Muscle of leg (tissue), 16 donors: ENCODE measurements at places on chromosomes 6 and 20.

DNA sequence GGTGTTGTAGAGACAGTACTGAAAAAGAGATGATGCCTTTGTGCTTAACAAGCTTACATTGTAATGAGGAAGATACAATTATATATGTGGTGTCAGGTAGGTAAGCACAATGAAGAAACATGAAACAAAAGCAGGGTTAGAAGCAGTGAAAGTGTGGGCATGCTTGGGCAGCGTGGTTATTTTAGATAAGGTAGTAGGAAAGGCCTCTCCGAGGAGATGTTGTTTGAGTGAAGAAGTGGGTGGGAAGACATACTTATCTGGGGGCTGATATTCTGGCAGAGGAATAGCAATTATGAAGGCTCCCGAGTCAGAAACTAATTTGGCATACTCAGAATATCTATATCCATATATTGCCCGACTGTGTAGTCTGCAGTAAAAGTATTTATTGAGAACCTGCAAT is 4.7 kb downstream of the CDKAL1 start:
- DNase-seq: no peak

- DNase-seq: no peak
Measured at GRCh38 chr6:85747093-85747492, 104.4 kb upstream of the SYNCRIP start.

GRCh38 chr6:679282-679681 is 13.7 kb downstream of the EXOC2 start:
- no peak for DNase-seq

DNA sequence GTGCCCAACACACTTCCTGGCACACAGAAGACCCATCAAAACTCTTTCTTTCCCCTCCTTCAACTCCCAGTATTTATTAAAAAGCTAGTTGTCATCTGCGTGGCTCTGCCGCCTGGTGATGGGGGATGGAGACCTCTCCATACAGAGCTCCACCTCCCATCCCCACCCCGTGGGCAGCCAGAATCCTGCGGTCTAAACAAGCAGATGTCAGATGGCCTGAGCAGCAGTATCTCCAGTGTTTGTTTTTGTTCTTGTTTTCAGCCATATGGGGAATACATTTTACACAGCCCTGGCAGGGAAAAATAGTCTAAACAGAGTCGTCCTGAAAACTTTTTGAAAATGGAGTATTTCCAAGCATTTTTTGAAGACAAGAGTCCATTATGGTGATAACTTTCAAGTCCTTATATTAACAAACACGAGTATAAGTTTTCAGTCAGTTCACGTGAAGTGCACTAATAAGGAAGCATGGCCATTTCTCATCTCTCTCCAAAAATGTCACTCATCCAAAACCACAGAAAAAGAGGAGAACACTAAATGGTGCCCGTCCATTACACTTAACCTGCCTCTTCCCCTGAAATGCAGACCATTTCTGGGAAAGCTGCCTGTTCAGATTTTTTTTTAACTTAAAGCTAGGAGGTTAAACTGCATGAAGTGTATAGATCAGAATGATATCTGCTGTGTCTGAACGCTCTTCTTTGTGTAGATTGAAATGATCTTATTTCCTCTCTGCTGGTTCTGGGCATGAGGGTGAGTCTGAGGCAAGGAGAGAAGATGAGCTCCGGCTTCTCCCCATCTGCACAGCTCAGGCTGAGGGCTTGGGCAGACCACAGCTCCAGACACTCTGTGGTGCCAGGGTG is 91.0 kb downstream of the TCP11 start:
- peak; percentile 94 for DNase-seq

- no peak for DNase-seq
Measured at GRCh38 chr6:121383478-121383877, 49.2 kb upstream of the TBC1D32 start.

- no peak for DNase-seq
Measured at GRCh38 chr6:70901324-70901723, 55.5 kb downstream of the B3GAT2 start.

GRCh38 chr6:1893470-1894130 is 283.9 kb downstream of the FOXC1 start:
- DNase-seq: no peak

GRCh38 chr6:83592770-83593394 is 80.5 kb downstream of the PRSS35 start:
- no peak for DNase-seq

- no peak for DNase-seq
Measured at GRCh38 chr6:89963391-89963790, 69.1 kb downstream of the GJA10 start.

- peak; percentile 53 for DNase-seq
Measured at GRCh38 chr6:123520217-123520616, 116.5 kb downstream of the TRDN start.

- DNase-seq: no peak
Measured at GRCh38 chr6:63858691-63859090, 223.1 kb downstream of the PHF3 start.

DNA sequence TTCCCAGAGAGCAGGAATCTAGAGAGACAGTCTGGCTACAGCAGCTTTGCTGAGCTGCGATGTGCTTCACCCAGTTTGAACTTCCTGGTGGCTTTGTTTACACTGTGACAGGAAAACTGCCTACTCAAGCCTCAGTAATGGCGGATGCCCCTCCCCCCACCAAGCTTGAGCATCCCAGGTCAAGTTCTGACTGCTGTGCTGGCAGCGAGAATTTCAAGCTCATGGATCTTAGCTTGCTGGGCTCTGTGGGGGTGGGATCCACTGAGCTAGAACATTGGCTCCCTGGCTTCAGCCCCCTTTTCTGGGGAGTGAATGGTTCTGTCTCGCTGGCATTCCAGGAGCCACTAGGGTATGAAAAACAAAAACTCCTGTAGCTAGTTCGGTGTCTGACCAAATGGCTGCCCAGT is 91.0 kb upstream of the ESR1 start:
- no peak for DNase-seq

- DNase-seq: no peak
Measured at GRCh38 chr6:98976674-98977385, 29.1 kb upstream of the FBXL4 start.

DNA sequence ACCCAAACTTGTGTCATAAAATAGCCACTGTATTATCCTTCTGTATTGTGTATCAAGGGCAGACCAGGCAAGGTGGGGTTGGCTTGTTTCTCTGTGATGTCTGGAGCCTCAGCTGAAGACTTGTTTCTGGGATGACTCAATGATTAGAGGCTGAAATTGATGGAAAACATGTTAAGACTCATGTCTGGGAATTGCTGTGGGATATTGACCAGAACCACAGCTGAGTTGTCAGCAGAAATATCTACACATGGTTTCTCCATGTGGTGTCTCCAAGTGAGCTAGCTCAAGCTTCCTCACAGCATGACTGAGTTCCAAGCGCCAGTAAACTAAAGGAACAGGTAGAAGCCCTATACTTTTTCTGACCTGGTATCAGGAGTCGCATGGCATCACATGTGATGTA is 128.5 kb upstream of the SYNDIG1 start:
- DNase-seq: no peak

- peak; percentile 67 for DNase-seq
Measured at GRCh38 chr6:87879132-87879861, 168.3 kb upstream of the SPACA1 start.

GRCh38 chr20:57143173-57143572 is 123.3 kb downstream of the BMP7 start:
- no peak for DNase-seq

DNA sequence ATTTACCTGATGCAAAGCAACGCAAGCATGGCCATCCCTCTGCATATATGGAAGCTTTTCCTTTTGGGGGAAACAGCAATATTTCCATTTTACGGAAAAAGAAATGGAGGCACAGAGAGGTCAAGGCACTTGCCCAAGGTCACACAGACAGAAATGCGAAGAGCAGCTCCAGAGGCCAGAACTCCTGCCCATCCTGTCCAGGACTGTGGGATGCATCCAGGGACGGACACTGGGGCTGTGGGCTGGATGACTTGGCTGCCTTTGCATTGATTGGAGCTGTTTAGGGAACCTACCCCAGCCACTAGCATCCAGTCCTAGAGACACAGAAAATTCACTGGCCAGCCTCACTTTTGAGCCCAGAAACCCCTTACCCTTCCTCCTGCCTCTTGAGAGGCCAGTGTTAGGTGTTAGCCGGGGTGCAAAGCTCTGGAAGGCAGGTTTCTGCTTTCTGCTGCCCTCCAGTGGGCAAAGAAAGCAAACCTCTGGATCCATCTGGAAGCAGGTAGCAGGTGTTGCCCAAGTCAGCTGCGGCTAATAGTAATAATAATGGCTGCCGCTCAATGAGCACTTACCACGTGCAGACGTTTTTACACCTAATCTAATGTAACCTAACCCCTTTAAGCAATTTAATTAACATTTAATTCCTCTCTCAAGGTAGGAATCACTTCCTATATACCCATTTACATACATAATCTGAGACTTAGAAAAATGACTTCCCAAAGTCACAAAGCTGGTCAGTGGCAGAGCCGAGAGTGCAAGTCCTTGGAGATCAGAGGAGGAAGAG is 31.7 kb upstream of the CCN5 start:
- DNase-seq: no peak

GRCh38 chr6:165895421-165896165 is 232.6 kb upstream of the PDE10A start:
- DNase-seq: no peak
